Urinary bladder (tissue), 4 donors: ENCODE measurements at places on chromosomes 1 and 21. TPM values are rescaled to one million over a fixed set of nuclear protein-coding genes. Genes with fewer than 3 reads are reported as not detected.

PTPRC gene
- total RNA-seq = 34.4 TPM

CELA2A gene
- total RNA-seq = not detected

C4BPA gene
- 0.95 TPM for total RNA-seq

ATAD3C gene
- 0.26 TPM for total RNA-seq

SPRR1A gene
- not detected for total RNA-seq

PLA2G4A gene
- total RNA-seq = 36.8 TPM

SIPA1L2 gene
- total RNA-seq = 50.8 TPM

ARHGEF16 gene
- total RNA-seq = 3.3 TPM

FNBP1L gene
- total RNA-seq = 71.4 TPM
